ENCODE measurements at places on chromosomes 16 and 17.

- no peak for DNase-seq
These were observed 426.4 kb downstream of the CA10 start for GRCh38 chr17:51731941-51732722.

DNA sequence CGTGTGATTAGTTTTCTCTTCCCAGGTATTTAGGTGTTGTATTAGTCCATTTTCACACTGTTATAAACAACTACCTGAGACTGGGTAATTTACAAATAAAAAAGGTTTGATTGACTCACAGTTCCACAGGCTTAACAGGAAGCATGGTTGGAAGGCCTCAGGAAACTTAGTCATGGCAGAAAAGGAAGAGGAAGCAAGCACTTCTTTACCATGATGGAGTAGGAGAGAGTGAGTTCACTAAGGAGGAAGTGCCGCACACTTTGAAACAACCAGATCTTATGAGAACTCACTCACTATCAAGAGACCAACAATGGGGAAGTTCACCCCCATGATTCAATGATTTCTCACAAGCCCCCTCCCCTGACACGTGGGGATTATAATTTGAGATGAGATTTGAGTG, 1343.7 kb upstream of the GOT2 start:
- no peak for DNase-seq

DNA sequence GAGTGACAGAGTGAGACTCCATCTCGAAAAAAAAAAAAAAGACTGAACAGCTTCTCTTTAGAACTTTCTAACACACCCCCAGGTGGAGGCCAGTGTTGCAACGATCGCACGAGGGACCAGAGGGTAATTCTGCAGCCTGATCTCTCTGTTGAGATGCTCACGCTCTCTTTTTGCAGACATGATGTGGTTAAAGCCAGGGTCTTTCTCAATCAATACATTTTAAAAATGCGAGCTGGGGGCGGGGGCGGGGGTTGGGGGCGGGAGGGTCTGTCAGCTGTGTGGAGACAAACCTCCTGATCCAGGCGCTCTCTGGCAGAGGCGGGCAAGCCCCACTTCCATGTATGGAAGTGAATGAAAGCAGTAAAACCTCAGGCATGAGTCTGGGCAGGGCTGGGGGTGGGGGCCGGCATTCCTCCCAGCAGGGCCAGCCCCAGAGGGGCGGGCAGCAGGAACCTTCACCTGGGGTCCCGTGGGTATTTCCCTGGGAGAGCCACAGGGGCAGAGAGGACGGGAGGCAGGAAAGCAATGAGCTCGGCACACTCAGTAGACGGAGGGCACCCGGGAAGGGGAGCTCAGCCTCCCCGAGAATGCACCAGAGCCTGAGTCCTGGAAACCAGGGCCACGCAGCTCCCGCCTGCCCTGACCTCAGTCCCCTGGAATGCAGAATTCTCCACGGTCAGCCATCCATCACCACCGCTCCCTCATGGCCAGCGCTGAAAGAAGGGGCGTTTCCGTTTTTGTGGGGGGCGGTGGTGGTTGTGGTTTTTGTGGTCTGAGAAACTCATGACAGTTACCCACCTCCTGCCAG, 28.0 kb downstream of the NXN start:
- peak; percentile 78 for DNase-seq

- no peak for DNase-seq
These were observed 44.7 kb upstream of the DNAH17 start for GRCh38 chr17:78621720-78622490.

- no peak for DNase-seq
These were observed 29.4 kb downstream of the NARF start for GRCh38 chr17:82487910-82488309.

DNA sequence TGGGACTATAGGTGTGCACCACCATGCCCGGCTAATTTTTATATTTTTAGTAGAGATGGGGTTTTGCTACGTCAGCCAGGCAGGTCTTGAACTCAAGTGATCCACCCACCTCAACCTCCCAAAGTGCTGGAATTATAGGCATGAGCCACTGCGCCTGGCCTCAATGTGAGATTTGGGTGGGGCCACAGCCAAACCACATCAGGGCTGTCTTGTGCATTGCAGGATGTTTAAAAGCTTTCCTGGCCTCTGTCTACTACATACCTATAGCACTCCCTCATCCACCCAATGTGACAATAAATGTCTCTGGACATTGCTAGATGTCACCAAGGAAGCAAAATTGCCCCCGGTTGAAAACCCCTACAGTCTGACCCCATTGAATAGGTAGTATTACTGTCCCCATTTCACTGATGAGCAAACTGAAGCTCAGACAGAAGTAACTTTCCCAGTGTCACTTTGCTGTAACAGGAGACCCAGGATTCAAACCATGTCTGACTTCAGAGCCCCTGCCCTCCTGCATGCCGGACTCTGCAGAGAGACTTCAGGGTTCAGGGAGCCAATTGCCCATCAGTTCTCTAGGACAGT, 3.6 kb upstream of the MAP3K14 start:
- no peak for DNase-seq

GRCh38 chr17:28366605-28367004, 1.6 kb upstream of the SEBOX start:
- no peak for DNase-seq

DNA sequence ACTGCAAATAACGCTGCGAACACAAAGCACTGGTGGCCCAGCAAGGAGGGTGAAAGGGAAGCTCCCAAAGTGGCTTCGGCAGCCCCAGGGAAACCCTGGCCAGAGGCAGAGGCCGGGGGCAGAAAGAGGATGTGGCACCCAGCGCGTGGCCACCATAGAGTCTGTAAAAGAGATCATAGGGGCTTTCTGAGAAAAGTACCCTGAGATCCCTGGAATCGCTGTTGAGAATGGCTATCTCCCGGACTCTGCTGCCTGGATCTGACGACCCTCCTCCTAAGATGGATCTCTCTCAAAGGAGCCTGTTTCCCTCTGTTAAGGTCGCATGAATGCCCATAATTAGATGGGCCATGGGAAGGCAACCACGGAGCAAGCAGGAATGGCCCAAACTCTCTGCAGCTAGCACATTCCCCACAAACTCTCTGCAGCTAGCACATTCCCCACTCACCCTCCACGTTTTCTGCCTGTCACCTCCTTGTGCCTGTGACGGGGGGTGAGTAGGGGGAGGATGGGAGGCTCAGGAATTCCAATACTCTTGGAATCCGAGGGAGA, 364.4 kb downstream of the XYLT1 start:
- no peak for DNase-seq

DNA sequence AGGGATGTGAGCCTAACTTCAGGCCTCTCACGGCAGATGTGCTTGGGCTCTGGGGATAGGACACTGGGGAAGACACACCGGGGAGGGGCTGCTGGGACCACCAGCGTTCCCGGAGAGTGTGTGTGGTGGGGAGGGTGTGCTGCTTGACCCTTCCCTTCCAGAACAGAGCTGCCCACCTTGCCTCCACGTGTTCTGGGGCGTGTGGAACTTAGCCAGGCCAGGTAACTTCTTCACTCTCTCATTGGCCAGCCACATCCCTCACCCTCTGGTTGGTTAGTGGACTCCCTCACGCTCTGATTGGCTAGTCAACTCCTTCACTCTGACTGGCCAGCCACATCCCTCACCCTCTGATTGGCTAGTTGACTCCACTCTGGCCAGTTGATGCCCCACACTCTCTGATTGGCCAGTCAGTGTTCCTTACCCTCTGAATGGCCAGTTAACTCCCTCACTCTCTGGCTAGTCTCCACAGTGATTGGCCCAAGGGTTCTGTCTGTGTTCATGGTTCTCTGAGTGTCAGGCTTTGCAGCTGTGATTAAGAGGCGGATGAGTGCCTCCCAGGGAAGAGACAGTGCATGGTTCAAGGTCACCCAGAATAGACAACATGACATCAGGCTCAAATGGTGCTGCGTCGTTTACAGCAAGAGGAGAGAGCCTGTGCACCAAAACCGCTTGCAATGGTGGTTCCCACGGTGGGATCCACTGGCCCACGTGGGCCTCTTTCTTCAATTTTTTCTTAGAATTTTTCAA, 10.0 kb downstream of the TMEM235 start:
- no peak for DNase-seq

DNA sequence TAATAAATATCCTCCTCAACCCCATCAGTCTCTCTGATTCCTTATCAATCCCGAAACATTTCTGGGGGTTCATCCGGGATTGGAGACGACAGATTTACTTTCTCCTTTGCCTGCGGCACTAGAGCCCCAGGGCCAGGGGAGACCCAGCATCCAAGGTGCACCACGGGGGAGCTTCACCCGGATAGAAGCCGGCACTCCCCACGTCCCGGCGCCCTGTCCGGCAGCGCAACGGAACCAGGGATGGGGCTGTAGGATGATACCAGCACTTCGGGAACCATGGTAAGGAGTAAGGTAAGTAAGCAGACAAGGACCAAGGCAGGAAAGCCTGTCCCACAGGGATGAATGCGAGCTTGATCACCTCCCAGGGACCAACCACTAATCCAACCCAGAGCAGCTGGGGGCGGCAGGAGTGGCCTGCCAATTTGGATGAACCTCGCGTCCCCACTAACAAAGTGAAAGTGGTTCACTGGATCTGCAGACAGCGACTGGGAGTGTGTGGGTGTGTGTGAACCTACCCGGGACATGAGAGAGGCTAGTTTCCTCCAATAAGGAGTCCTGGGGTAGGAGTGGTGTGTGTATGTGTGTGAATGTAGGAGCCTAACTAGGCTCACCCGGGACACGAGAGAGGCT, 11.9 kb downstream of the POLR3K start:
- DNase-seq, result no peak

DNA sequence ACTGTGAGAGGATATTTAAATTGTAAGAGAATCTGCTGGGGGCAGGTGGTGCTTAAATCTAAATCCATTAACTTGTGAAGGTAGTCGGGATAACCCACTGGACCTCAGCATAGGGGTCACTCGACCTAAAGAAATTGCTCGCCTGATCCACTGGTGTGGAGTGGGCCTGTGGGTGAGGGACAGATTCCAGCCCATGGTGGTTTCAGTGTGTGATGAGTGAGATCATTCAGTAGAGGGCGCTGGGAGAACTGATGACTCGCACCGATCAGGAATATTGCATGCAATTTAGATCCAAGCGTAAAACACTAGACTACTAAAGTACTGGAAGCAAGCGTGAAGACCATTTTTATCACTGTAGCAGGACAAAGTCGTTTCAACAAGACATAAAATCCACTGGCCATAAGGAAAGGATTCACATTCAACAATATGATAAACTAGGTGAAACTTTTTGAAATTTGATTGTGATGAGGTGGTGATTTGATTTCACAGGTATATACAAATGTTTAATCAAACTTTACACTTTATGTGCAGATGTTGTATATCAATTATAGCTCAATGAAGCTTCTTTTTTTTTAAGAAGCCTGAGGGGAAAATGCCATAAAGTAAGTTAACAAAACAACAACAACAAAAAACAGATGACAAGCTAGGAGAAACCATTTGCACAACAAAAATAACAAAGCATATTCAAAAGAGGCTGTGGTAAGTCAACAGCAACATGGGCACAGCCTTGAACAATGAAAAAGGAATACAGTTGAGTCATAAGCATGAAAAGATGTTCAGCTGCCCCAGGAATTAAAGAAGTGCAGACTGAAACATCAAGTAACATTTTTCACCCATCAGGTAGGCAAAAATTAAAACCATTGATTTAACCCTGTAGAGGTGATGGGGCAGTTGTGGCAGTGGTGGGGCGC, 7.5 kb upstream of the TMEM170A start:
- no peak for DNase-seq

DNA sequence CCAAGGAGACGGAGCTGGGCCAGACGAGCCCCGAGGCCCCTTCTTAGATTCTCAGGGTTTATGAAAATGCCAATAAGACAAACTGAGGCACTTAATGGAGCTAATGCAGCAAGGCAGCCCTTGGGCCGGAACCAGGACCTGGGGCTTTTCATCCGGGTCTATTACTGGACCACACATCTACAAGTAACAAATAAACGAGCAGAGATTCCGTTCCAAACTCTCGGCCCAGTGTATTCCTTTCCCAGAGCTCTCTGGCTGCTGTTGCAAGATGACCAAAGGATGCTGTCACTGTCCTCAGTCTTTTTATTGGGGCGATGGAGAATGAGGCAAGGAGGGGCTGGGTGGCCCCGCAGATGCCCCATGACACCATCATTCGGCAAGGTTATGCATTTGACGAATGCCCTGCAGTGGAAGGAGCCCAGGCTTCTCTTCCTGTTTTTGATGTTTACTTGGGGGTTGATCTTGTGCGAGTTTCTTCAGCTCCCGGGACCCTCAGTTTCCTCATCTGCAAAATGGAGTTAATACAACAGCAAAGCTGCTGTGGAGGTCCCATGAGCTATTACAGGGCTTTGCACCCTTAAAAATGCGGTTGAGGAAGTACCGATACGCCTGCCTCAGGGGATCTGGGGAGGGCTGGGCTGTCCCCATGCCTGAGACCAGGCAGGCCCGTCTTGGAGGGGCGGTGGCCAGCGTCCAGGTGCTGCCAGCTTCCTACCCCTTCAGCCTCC, 1.1 kb upstream of the NTN1 start:
- DNase-seq, result no peak

All from type B pancreatic cell (in vitro differentiated cells).